RWPE2 (cell line): ENCODE measurements at places on chromosomes 6 and 20.

DNA sequence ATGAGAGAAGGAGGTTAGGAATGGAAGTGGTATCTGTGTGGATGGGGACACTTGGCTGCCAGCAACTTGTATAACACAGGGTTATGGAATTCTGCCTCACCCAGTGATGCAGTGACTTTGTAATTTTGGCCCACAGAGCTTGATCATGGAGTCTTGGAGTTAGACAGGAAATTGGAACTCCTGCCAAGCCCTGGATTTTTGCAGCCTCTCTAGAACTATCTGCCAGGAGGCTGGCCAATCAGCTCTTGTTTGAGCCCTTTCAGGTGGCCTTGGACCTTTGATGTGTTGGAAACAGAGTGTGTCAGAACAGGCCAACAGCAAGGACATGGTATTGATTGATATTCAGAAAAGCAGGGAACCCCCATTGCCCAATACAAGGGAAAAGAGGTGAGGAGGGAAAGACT, 157.7 kb upstream of the GGTLC1 start:
- no peak for DNase-seq

DNA sequence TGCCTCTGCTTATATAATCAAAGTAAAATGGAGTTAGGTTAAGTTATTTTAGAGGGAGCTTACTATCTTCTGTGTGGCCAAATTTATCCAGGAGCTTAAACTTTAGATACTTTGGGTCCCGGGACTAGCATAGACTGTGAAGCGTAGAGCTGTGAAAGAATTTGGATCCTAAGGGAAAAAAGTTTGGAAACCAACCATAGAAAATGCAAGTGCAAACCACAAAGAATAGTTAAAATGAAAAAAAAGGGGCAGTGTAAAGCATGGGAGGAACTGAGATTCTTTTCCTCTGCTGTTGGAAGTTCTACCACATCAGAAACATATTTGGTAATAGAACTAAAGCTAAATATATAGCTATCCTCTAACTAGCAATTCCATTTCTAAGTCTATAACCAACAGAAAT, 232.2 kb upstream of the FLRT3 start:
- no peak for DNase-seq

- DNase-seq: no peak
These were observed 16.7 kb downstream of the RAD21L1 start for GRCh38 chr20:1242530-1242929.

GRCh38 chr20:56731476-56731875, 102.4 kb downstream of the TFAP2C start:
- no peak for DNase-seq

DNA sequence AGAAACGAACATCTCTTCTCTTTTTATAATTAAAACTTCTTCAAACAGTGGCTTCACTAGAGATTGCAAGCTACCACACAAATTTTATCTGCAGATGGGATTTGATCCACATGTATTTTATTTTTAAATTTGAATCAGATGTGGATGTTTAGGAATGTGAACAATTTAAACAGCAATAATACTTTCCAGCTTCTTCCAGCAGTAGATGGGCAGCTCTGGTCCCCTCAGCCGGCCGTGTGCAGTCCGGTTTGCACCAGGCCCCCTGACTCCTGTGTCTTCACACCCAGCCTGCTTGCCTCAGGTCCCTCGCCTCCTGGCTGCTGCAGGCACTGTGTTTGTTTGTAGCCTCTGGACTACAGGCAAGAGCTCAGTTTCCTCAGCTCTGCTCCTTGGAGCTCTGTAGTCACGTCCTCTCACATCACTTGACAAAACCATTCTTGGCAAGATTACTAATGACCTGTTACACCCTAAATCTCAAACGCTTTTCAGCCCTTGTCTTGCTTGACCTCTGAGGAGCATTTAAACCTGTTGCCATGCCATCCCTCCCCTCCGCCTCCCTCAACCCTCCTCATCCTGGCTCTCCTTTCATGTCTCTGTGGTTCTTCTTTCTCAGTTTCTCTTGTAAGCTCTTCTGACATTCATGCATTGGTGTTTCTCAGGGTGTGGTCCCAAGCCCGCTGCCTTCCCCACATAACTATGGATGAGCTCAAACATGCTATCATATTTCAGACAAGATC, 13.2 kb upstream of the ZBTB24 start:
- DNase-seq: no peak

GRCh38 chr6:111721753-111722154, 116.1 kb upstream of the TRAF3IP2 start:
- no peak for DNase-seq
